Lower lobe of right lung (tissue), 2 donors: ENCODE measurements at places on chromosomes 16 and 17. TPM values are rescaled to one million over a fixed set of nuclear protein-coding genes. Genes with fewer than 3 reads are reported as not detected.

KRT27 gene
- total RNA-seq = not detected

SKAP1 gene
- total RNA-seq = 6.4 TPM

PLA2G10 gene
- 7.1 TPM for total RNA-seq

ZSCAN10 gene
- total RNA-seq = not detected
